ENCODE measurements at places on chromosomes 7 and 10. TPM values are rescaled to one million over a fixed set of nuclear protein-coding genes. Genes with fewer than 3 reads are reported as not detected.
A peak's percentile ranks its signal among the peaks of the same experiment; 100 is the strongest.

- H3K27me3 ChIP-seq, result no peaks in the 10 kb centered on the region
- H3K27ac ChIP-seq, result no peak overlapping the region
- no peaks in the 10 kb centered on the region for H3K4me1 ChIP-seq
- no peaks in the 10 kb centered on the region for H3K36me3 ChIP-seq
- no peak for DNase-seq
- no peak overlapping the region for H3K4me3 ChIP-seq
Measured at GRCh38 chr7:7789551-7789988, 71.2 kb upstream of the RPA3 start.

GRCh38 chr7:50314836-50315592 is 10.5 kb downstream of the IKZF1 start:
- H3K4me3 ChIP-seq, result peak overlapping the region; percentile 38
- H3K4me1 ChIP-seq, result peaks cover 48% of the 10 kb centered on the region
- peaks cover 20% of the 10 kb centered on the region for H3K36me3 ChIP-seq
- no peak for DNase-seq
- peak overlapping the region; percentile 79 for H3K27ac ChIP-seq
- no peaks in the 10 kb centered on the region for H3K27me3 ChIP-seq

DNA sequence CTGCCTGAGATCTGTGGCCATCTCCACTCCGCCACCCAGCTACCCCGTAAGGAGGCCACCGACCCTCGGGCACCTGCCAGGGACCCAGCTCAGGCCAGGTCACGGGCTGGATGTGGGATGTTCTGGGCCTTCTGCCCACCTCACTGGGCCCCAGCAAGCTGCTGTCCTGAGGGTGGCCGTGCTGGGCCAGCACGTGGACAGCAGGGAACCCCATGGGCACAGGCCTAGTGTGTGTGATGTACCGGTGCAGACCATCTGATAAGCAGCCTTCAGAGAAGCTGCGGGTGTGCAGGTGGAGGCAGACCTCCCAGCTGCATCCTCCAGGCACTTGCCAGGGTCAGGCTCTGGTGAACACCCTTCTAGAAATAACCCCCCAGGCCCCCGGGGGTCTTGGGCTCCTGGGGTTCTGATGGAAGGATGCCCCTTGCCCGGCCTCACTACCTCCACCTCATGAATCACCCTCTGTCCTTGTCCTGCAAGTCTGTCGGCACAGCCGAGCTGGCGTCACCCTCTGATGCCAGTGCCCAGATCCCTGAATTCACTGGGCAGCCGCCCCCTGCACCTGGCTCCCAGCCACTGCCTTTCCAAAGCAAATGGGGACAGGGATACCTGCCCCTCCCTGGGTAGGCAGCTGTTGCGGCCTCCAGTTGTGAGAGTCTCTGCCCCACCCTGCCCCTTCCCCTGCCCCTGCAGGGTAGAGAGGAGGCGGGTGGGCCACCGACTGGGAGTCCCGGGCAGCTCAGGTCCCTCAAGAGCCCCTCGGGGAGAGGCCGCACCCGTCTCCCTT is 139.8 kb downstream of the FAM53B start:
- no peaks in the 10 kb centered on the region for H3K27me3 ChIP-seq
- no peak overlapping the region for H3K4me3 ChIP-seq
- peaks cover 3% of the 10 kb centered on the region for H3K36me3 ChIP-seq
- DNase-seq, result no peak

- H3K4me3 ChIP-seq, result no peak overlapping the region
- no peak for DNase-seq
- no peak overlapping the region for H3K27ac ChIP-seq
- H3K4me1 ChIP-seq, result no peaks in the 10 kb centered on the region
- peaks cover 7% of the 10 kb centered on the region for H3K27me3 ChIP-seq
Measured at GRCh38 chr7:42858570-42858969, 53.3 kb downstream of the C7orf25 start.

- H3K36me3 ChIP-seq, result no peaks in the 10 kb centered on the region
- no peak overlapping the region for H3K27ac ChIP-seq
- DNase-seq, result no peak
- no peaks in the 10 kb centered on the region for H3K27me3 ChIP-seq
- no peak overlapping the region for H3K4me3 ChIP-seq
Measured at GRCh38 chr10:118407026-118407425, 64.9 kb upstream of the FAM204A start.

The FOXP2 gene
- total RNA-seq, result 0.19 TPM

- no peak for DNase-seq
- H3K36me3 ChIP-seq, result no peaks in the 10 kb centered on the region
- no peaks in the 10 kb centered on the region for H3K4me1 ChIP-seq
- H3K27ac ChIP-seq, result no peak overlapping the region
- no peaks in the 10 kb centered on the region for H3K27me3 ChIP-seq
- no peak overlapping the region for H3K4me3 ChIP-seq
Measured at GRCh38 chr7:47888371-47889265, 59.6 kb downstream of the PKD1L1 start.

GRCh38 chr10:18164093-18164492 is 23.9 kb downstream of the CACNB2 start:
- no peak for DNase-seq
- H3K27me3 ChIP-seq, result no peaks in the 10 kb centered on the region
- H3K36me3 ChIP-seq, result no peaks in the 10 kb centered on the region
- H3K4me1 ChIP-seq, result no peaks in the 10 kb centered on the region
- H3K4me3 ChIP-seq, result no peak overlapping the region
- no peak overlapping the region for H3K27ac ChIP-seq

DNA sequence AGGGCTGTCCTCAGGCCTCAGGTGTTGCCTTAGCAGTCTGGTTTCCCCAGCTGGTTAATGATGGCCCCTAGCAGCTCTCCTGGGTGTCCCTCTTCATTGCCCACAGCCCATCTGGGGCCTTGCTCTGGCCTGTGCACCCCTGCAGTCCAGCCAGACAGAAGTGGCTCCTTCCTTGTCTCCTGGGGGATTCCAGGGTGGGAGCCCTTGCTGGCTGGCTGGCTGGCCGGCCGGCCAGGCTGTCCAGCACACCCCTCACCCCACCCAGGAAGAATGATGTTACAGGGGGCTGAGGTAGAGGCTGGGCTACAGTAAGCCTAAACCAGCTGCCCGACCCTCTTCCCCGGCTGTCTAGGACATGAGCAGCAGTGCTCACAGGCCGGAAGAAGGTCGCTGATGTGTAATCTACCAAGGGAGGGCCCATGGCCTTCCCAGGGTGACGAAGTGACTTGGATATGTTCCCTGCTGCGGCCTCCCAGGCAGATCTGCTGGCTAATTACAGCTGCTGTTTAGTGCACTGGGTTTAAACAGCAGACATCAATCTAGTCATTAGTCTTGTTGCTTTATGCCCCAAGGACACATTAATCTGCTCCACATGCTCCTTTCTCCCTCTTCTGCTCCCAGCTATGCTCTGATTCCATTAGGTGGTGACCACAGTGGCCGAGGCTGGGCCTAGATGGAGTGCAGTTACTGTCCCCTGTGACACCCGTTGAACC is 53.8 kb upstream of the LRRC4 start:
- DNase-seq, result no peak
- H3K4me3 ChIP-seq, result no peak overlapping the region
- H3K4me1 ChIP-seq, result no peaks in the 10 kb centered on the region
- no peaks in the 10 kb centered on the region for H3K27me3 ChIP-seq
- H3K27ac ChIP-seq, result no peak overlapping the region

DNA sequence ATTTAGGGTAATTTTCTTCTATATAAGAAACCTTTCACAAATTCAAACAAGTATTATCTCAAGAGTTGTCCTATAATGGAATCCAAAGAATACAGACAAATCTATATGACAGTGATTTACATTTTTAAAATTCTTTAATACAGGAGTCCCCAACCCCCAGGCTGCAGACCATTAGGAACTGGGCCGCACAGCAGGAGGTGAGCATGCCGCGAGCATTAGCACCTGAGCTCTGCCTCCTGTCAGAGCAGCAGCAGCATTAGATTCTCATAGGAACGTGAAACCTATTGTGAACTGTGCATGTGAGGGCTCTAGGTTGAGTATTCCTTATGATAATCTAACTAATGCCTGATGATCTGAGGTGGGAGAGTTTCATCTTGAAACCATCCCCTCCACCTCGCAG is 37.7 kb downstream of the SNX13 start:
- H3K4me3 ChIP-seq, result no peak overlapping the region
- no peaks in the 10 kb centered on the region for H3K27me3 ChIP-seq
- H3K4me1 ChIP-seq, result no peaks in the 10 kb centered on the region

DNA sequence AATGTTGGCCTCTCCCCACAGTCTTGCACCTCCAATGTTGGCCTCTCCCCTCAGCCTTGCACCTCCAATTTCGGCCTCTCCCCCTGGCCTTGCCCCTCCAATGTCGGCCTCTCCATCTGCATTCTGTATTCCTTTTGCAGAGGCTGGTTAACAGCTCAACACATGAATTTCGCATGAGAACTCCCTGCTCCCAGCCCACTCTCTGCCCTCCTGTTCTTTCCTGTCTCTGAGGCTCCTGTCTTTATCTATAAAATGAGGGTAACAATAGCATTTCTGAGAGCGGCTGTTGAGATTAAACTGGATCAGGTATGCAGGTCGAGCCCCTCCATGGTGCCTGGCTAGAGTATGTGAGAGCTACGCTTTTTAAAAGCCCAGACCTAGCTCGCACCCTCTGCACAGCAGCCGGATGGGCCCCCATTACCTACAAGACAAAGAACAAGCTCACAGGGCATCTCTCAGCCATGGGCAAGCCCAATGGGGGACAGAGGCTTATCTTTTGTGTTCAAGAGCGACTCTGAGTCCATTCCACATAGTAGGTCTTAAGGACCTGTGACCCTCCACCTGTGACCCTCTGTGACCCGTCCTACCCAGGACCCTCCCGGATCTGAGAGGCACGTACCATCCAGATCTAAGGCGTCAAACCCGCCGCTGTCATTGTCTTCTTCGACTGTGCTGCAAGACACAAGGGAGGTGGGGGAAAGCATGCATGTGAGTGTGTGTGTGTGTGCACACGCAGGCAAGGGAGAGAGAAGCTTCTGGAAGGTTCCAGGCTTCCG is 82.2 kb upstream of the GNA12 start:
- H3K4me3 ChIP-seq, result no peak overlapping the region
- no peaks in the 10 kb centered on the region for H3K27me3 ChIP-seq
- no peak overlapping the region for H3K27ac ChIP-seq
- DNase-seq, result no peak

GRCh38 chr10:123275136-123275564 is 120.9 kb downstream of the BUB3 start:
- no peaks in the 10 kb centered on the region for H3K36me3 ChIP-seq
- DNase-seq, result no peak
- H3K4me3 ChIP-seq, result no peak overlapping the region
- no peaks in the 10 kb centered on the region for H3K4me1 ChIP-seq

The CALHM3 gene
- 0.09 TPM for total RNA-seq

DNA sequence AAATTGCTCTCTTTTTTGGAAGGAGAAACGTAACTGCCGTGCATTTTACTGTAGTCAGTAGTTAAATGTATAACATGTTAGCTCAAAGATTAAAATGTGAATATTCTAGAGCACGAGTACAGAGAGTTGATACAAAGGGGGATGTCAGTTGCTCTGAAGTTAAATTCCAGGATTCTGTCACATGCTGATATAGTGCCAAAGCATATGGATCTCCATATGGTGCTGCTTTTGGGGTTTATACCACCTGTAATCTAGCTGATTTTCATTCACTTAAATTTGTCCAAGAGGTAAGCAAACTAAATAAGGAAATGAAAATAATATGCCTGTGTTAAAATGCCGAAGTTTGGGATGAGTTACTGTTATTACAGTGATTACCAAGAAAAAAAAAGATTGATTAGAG is 298.6 kb downstream of the EXOC4 start:
- no peaks in the 10 kb centered on the region for H3K4me1 ChIP-seq
- H3K36me3 ChIP-seq, result no peaks in the 10 kb centered on the region
- H3K4me3 ChIP-seq, result no peak overlapping the region
- DNase-seq, result no peak
- no peaks in the 10 kb centered on the region for H3K27me3 ChIP-seq

DNA sequence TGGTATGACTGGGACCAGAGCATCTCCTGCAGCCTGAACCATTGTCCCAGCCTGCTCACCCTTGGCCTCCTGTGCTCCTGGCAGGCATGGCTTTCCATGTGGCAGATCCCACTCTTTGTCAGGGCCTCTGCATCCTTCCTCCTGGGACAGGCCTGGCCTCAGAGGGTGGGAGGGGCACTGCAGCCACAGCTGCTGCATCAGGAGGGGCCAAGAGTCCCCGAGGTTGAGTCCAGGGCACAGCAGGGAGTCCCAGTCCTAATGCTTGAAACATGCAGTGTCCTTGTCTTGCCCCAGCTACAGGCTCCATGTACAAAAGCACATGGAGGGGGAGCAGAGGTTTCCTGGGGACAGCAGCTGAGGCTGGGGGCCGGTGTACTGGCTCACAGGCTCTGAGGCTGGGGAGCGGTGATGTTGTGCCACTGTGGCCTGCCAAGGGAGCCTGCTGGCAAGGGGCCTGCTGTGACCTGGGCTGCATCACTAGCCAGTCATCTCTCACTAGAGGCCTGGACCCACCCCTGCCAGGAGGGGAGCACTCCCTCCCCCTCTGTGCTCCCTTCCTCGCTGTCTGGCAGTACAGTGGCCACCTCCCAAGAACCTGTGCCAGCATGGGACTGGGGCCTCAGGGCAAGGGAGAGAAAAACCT is 144.8 kb downstream of the ZNF248 start:
- H3K36me3 ChIP-seq, result no peaks in the 10 kb centered on the region
- H3K4me3 ChIP-seq, result no peak overlapping the region
- no peaks in the 10 kb centered on the region for H3K4me1 ChIP-seq
- no peak for DNase-seq

GRCh38 chr10:78507510-78508160 is 474.0 kb downstream of the RPS24 start:
- no peak for DNase-seq
- H3K4me1 ChIP-seq, result no peaks in the 10 kb centered on the region
- H3K4me3 ChIP-seq, result no peak overlapping the region
- no peaks in the 10 kb centered on the region for H3K36me3 ChIP-seq

The HACD1 gene
- total RNA-seq, result 7.3 TPM

The ETV1 gene
- 12.5 TPM for total RNA-seq

The SVIL gene
- 11.5 TPM for total RNA-seq

The ZNF239 gene
- 5.8 TPM for total RNA-seq

DNA sequence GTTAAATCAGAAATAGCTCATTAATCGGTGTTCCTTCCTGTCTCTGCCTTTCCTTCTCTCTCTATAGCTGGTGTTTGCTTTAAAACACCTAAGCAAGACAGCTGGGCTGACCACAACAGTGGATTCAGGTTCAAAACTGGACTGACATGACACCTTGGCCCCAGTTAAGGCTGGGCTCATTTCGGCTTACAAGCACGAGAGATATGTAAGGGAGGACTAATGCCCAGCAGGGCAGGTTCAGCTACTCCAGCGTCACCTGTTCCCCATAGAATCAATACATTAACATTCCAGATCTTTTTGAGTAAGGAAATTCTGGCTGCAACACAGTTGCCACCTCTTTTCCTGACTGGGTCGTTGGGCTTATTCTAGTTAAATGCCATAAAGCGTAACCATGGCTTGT is 323.0 kb upstream of the AOAH start:
- H3K27ac ChIP-seq, result no peak overlapping the region
- H3K4me3 ChIP-seq, result no peak overlapping the region
- H3K27me3 ChIP-seq, result no peaks in the 10 kb centered on the region
- no peaks in the 10 kb centered on the region for H3K36me3 ChIP-seq
- no peak for DNase-seq
